ENCODE measurements at places on chromosomes 4 and X.

GRCh38 chr4:37767546-37767945 lies 58.9 kb upstream of the PGM2 start:
- no peak for DNase-seq

GRCh38 chr4:83618431-83618830 lies 82.5 kb downstream of the GPAT3 start:
- DNase-seq, result no peak

GRCh38 chrX:110346681-110347080 lies 12.0 kb upstream of the RTL9 start:
- DNase-seq, result no peak

GRCh38 chr4:147303174-147303872 lies 177.6 kb upstream of the EDNRA start:
- DNase-seq, result no peak

GRCh38 chr4:72582853-72583252 lies 13.8 kb upstream of the ADAMTS3 start:
- no peak for DNase-seq

DNA sequence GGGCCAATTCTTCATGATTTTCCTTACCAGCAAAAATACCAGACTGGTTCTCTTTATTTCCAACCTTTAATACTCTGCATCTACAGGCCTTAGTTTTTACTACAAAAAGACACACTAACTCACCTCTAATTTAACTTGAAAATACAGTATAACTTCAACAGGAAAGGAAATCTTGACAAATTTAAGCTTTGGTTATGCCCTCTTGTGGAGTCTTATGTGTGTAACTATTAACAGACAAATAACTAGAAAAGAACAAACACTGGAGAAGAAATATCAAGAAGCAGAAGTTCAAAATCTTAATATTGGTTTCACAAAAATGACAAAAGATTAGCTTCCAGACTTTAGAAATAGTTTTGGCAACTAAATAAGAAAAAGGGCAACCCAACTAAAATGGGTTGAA lies 33.0 kb downstream of the PPA2 start:
- DNase-seq, result no peak

DNA sequence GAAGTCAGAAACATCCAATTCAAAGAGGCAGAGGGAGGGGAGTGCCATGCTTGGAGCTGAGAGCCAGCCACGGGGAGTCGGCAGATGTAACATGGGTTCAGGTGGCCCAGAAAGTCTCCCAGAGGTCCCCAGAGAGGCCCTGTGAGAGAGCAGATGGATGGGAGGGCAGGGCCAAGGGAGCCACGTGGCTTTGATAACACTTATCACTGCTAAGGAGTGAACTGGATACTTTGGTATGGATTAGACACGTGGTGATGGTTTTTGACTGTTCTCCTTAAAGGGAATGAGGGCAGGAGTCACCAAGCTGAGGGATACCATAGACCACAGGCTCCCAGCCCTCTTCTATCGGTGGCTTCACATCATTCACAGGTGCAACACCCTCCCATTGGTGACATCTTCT lies 13.7 kb downstream of the CCKAR start:
- no peak for DNase-seq

- no peak for DNase-seq
Observed at GRCh38 chr4:1347410-1347864, 429 bp downstream of the UVSSA start.

GRCh38 chr4:171561419-171561818 lies 251.8 kb upstream of the GALNTL6 start:
- DNase-seq, result no peak

DNA sequence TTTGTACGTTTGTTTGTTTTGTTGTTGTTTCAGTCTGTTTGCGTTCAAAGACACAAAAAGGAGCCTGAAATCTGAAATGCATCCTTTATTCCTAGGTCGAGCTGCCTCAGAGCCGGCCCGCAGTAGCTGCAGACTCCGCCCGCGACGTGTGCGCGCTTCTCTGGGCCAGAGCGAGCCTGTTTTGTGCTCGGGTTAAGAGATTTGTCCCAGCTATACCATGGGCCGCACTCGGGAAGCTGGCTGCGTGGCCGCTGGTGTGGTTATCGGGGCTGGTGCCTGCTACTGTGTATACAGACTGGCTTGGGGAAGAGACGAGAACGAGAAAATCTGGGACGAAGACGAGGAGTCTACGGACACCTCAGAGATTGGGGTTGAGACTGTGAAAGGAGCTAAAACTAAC lies 2.4 kb downstream of the ARMCX1 start:
- DNase-seq, result no peak

- no peak for DNase-seq
Observed at GRCh38 chr4:71396382-71396781, 57.6 kb downstream of the SLC4A4 start.

DNA sequence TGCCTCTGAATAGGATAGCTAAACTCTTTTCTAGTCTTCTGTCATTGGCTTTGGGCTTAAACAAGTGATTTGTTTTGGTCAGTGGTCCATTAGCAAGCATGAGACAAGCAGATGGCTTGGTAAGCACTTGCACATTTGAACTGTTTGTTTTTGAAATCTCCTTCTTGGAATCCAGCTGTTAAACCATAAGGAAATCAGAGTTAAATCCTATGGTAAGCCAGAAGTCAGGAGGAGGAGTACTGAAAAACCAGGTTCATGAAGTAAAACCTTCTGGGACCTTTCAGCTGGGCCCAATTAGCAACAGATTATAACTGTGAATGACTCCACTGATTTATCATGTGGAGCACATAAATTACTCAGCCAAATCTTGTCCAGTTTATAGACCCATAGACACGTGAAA lies 1042.5 kb upstream of the PABPC4L start:
- DNase-seq, result no peak

- DNase-seq, result no peak
Observed at GRCh38 chrX:13366698-13367097, 46.8 kb upstream of the ATXN3L start.

GRCh38 chr4:147975933-147976928 lies 244.3 kb downstream of the ARHGAP10 start:
- DNase-seq, result no peak

DNA sequence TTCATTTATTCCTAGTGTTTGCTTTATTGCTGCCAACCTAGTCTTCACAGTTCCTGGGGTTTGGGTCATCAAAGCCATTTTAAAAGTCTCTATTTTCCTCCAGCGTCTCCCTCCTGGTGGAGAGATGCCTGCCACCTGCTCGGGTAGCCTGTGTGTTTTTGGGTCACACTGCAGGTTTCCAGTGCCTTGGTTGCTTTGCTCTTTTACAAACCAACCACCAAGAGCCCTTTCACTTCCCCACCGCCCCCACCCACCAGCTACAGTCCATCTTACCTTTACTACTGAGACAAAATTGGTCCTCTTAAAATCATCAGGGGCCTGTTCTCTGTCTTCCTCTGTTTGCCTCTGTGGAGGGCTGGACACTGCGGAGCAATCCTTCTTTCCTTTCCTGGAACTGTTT lies 280.5 kb upstream of the GATB start:
- no peak for DNase-seq
